T-cell (primary cell): ENCODE measurements at places on chromosomes 16 and 17.

DNA sequence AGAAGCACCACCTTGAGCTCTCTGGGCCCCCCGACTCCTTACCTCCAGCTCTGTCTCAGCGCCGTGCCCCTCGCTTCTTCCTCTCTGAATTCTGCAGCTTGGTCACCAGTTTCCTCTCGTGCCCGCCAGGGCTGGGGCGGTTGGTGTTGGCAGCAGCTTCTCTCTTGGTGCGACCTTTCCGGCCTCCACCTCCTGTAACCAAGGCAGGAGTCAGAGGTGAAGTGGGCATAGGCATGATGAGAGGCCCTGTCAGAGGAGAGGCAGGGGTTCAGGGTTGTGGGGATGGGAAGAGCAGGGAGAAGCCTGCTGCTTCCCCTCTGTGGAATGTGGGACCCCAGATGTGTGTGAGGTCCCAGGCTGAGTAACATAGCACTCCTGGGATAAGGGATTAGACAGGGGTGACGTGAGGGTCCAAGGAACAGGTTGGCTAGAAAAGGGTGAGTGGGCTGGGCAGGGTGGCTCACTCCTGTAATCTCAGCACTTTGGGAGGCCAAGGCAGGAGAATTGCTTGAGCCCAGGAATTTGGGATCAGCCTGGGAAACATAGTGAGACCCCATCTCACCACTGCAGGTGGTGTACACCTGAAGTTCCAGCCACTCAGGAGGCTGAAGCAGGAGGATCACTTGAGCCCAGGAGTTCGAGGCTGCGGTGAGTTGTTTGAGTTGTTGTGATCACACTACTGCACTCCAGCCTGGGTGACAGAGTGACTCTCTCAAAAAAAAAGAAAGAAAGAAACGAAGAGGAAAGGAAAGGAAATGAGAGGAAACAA lies 626 bp downstream of the NUPR1 start:
- no peak for DNase-seq

GRCh38 chr16:55999683-56000082 lies 124.5 kb upstream of the CES5A start:
- DNase-seq: no peak

DNA sequence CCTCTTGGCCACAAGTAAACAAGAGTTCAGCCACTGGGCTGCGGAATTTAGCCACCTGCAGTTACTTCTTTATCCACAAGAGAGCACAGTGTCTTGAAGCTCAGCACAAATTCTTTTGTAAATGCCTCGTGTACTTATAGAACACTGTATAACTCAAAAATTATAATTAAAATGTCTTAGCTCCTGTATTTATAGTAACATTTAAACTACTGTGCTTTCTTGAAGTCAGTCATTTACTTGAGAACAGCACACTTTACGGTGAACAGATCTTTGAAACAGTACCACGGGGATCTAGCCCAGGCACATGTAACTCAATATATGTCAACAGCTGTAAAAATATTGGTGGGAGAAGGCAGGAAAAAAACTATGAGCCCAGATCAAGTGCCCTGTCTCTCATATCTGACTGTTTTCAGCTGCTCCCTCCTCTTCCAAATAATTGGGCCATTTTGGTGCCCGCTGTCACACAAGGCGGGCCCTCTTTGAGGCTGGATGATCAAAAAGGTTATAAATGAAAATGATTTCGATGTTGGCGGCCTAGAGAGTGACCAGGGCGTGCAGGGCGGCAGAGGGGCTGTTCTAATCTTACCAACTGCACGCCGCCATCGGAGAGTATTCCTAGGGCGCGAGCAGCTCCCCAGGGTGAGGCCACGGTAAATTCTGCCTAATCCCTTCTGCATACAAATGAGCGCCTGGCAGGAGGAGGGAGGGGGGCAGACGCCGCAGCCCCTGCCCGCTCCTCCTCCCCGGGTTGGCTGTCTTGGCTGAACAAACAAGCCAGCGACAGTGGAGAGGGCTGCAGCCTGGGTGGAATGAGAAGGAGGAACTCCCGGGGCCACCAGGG lies 183.2 kb downstream of the C16orf78 start:
- DNase-seq: no peak

DNA sequence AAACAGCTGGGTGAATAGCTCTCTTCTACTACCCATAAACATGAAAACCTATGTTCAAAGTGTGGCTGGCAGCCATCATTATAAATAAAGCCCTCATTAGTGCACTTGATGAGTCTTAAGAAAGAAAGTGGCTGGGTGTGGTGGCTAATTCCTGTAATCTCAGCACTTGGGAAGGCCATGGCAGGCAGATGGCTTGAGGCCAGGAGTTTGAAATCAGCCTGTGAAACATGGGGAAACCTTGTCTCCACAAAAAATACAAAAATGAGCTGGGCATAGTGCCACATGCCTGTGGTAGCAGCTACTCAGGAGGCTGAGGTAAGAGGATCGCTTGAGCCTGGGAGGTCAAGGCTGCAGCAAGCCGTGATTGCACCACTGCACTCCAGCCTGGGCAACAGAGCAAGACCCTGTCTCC lies 28.3 kb upstream of the APPBP2 start:
- no peak for DNase-seq

DNA sequence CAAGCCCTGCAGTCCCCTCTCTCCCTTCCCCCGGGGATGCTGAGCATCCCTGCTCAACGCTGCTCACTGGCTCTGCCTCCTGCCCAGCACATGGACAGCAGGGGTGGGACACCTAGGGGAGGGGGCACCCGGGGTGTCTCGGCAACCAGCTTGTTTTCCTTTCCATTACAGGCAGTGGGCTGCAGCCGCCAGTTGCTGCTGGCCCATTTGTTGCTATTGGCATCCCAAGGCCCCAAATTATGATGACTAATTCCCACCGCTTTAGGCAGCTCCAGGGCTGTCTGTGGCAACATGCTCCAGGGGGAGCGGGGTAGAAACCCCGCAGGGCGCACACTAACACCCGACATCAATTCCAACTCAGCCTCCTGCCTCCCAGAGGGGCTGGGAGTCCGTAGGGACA lies 4.9 kb downstream of the SDK2 start:
- DNase-seq: no peak

GRCh38 chr16:89618109-89618998 lies 4.9 kb downstream of the DPEP1 start:
- no peak for DNase-seq

- no peak for DNase-seq
Observed at GRCh38 chr17:51957786-51958185, 200.7 kb downstream of the CA10 start.

DNA sequence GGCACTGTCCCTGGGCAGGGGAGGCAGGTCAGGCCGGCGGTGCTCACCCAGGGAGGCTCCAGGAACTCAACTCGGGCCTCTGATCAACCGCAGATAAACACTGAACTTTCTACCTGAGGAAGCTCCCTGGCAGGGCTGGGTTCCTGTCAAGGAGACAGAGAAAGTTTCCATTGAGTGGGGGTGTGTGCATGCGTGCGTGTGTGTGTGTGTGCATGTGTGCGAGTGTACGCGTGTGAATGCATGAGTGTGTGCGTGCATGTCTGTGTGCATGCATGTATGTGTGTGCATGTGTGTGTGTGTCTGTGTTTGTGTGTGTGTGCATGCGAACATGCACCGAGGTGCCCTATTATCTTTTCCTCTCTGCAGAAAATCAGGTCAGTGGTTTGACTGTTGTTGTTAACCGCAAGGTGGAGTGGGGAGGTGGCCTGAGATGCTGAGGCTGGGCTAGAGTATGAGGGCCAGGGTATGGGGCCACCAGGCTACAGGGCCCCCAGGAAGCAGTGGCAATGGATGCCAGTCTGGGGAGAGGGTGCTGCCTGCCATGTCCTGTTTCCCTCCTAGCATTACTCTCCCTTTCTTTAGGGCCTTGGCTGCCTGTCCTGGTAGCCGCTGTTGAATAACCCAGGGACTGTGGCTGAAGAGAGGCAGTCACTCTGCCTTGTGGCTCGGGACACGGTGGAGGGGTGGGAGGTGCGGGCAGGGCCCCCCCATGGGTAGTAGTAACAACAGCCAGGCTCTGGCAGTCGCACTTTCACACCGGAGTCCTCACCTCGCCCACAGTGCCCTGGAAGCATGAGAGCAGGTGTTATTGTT lies 24.0 kb downstream of the CCR7 start:
- peak; percentile 72 for DNase-seq

- DNase-seq: no peak
Observed at GRCh38 chr17:44901411-44901921, 2.2 kb upstream of the EFTUD2 start.

GRCh38 chr17:65455972-65456343 lies 105.5 kb downstream of the AXIN2 start:
- DNase-seq: no peak

DNA sequence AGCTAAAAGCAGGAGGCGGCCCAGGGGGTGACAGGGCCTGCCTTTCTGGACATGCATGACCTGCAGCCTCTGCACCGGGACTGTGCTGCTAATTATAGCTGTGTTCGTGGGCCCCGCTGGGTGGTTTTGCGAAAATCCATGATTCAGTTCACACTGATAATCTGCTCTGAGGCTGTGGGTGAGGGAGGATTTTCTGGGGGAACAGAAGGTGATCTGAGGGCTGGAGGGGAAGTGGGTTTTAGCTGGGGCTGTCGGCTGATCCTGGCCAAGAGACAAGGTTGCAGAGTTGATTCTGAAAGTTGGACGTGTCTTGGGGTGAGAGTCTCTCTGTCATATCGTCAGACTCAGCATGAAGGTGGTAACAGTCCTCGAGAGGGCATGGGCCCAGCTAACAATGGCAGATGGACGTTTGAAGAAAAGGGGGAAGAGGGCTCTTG lies 187.5 kb upstream of the ZNF469 start:
- no peak for DNase-seq

DNA sequence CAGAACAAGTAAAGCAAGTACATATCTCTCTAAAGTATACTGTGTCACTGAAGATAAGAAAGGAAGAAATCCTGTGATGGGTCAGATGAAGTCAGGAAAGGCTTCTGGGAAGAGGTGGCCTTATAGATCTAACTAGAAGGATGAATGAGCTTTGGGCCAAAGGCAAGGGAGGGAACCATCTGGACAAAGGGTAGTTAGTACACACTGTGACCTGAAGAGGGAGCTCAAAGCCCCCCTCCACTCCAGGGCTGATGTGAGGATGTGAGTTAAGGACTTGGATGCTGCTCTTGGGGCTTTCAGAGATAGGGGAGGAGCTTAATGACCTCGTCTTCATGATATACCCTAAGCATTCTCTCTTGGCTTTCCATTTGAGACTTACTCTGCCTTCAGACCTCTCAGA lies 185.3 kb upstream of the CACNG3 start:
- no peak for DNase-seq

DNA sequence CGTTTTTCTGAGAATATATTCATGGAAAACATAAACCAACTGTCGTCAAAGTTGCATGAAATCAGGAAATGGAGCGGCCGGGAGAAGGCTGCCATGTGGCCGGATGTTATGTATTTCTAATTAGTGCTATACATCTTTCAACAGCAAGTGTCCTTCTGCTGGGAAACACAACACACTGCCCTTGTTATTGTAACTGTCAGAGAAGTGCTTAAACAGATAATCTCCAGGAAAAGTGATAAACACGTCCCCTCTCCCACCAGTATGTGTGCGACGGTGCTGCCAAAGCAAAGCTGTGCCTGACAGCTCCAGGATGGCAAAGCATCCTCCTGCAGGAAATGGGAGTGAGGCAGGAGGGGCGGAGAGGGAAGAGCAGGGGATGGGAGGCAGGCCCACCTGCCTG lies 111.8 kb downstream of the SMG6 start:
- no peak for DNase-seq

DNA sequence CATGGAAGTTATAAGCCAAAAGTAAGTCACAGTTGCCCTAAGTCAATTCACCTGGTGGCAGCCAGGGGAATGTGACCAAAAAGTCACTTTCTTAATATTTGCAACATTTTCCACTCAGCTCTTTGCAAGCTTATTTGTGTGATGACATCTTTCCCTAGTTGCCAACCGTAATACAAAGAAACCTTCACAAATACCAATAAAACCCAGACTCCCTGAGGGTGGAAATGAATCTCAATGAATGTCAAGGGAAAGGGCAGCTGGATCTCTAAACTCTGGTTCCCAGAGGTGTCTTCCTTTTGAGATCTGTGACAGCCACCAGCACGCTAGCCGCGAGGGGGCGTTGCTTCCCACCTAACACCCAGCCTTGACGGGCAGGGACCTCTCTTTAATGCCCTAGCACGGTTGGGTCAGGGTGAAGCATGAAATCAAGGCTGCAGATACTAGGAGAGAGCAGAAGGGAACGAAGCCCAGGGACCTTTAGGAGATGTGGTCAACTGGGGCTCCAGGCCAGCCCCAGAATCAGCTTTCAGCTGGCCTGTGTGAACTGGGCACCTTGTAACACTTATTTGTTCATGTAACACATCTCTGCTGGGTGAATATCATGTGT lies 82.2 kb downstream of the CMC2 start:
- DNase-seq: peak; percentile 11

GRCh38 chr16:50302472-50303005 lies 36.2 kb downstream of the ADCY7 start:
- no peak for DNase-seq

DNA sequence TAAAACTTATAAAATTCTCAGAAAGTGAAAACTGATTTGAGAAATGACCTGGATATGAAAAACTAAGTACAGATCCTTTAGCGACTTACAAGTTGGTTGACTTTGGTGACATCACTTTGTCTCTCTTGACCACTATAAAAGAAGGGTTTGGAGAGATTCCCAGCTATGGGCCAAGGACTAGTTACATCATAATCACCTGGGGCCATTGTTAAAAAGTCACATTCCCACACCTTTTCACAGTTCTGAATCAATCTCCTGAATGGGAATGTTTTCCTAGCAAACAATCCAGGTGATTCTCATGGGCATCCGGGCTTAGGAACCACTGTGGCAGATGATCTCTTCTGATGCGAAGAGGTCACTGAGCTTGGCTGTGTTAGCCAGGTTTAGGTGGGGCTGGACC lies 620 bp upstream of the VWA3A start:
- no peak for DNase-seq

GRCh38 chr17:81885869-81886548 lies 5.4 kb downstream of the ALYREF start:
- DNase-seq: no peak

DNA sequence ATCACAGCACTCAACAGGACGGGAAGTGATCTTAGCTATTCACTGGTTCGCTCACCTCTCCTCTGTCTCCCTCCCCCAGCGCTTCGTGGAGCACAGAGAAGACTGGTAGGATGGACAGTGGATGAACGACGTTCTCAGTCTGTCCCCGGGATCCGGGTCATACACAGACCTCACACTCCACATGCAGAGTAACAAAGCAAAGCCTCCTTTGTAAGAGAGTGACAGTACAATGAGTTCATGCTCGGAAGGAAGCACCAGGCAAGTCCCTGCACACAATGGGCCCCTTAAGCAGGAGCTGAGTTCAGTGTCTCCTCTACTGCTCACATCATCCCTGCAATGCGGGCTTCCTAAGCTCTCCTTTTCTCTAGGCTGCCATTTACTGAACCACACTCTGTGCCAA lies 356.9 kb downstream of the C16orf95 start:
- no peak for DNase-seq
